ENCODE measurements at places on chromosomes 13 and 19.

DNA sequence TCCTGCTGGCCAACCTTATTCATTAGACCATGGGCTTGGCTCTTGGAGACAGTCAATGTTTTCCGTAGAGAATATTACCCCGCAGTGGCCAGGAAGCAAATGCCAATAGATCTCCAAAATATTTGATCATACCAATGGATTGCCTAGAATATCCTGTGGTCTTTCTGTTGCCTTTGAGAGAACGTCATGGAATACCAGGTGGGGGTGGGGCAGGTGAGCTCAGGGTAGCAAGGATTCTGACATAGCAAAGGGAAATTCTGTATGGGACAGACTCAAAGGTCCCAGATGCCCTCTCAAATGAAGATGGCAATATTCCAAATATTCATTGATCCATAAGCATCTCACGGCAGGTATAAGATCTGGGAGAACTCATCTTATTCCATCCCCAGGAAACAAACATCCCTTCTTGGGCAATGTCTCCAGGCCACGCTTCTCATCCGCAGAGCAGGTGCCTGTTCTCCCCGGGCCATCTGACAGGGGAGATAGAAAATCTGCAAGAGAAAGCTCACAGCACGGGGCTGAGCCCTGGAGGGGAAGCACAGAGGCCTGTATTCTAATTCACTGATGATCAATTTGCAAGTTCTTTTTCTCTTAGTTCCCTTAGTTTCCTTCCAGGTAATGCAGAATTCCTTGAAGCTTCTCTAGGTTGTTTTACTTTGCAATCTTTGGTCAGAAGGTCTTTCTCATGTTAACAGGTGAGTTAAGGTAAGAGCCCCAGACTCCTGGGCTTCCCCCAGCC, 69.6 kb upstream of the TSHZ3 start:
- DNase-seq, result no peak

GRCh38 chr19:38606131-38606530, 11.6 kb downstream of the MAP4K1 start:
- DNase-seq, result no peak

- DNase-seq, result no peak
Measured at GRCh38 chr19:38183251-38183897, 40.6 kb downstream of the DPF1 start.

DNA sequence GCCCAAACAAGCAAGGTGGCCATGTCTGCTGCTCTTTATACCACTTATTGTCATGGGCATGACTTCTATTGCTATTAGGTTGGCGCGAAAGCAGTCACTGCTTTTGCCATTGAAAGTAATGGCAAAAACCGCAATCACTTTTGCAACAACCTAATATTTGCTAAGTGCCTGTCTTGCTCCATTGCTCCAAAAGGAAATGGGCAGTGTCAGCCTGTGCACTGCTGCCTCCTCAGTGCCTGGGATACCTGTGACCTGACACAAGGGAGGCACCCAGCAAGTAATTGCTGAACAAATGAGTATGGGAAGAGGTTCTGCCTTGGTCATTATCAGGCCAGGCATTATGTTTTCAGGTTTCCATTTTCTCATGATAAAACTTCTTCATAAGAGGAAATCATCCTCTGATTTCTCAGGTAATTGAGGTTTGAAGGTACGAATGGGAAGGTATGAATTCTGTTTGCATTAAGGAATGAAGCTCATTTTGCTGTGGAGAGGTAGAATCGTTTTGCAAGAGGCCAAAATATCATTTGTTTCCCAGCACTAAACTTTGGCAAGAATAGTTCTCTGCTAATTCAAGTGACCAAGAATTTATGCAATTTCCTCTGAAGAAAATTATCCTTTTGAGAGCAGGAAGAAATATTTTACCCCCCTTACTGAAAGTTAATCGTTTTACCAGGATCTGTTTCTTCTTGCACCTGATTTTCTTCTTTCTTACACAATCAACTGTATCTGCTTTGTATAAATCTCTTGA, 128.4 kb upstream of the SPRY2 start:
- DNase-seq, result peak; percentile 9

- no peak for DNase-seq
Measured at GRCh38 chr13:80921971-80922370, 581.0 kb upstream of the SPRY2 start.

- no peak for DNase-seq
Measured at GRCh38 chr19:43525836-43526771, 897 bp downstream of the ETHE1 start.

- DNase-seq, result no peak
Measured at GRCh38 chr19:6238643-6239281, 41.0 kb downstream of the MLLT1 start.

Measured in COLO829 (cell line).